NCI-H1930 (cell line): ENCODE measurements at places on chromosomes 13 and 19.

DNA sequence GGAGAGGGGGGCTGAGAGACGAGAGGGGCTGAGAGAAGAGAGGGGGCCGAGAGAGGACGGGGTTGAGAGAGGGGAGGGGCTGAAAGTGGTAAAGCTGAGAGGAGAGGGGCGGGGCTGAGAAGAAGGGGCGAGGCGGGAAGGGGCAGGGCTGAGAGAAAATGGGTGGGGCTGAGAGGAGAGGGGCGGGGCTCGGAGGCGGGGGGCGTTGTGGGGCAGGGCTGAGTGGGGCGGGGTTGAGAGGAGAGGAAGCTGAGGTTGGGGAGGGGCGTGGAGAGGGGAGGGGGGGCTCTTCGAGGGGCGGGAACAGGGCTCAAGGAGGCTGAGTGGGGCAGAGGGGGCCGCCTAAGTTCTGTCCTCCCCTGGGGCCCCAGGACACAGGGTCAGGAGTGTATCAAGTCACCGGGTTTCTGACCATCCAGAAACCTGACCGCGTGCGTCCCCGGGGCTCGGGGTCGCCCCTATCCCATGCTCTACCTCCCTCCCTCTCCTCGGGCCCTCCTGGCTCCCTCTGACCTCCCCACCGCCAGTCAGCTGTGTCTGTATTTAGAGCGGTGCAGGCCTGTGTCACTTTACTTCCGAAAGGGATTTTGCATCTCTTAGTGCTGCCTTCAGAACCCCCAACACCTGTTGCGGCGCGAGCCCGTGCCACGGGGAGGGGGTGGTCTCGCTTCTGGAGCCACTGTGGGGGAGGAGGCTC is 38.6 kb upstream of the SEMA6B start:
- DNase-seq, result no peak

- no peak for DNase-seq
Observed at GRCh38 chr19:17327654-17328516, 6.8 kb downstream of the ANO8 start.

- DNase-seq, result no peak
Observed at GRCh38 chr13:34913040-34913439, 29.0 kb upstream of the NBEA start.

- DNase-seq, result no peak
Observed at GRCh38 chr13:114174529-114174961, 4.5 kb upstream of the CFAP97D2 start.

GRCh38 chr19:5126498-5127223 is 157.7 kb downstream of the KDM4B start:
- no peak for DNase-seq
